Stimulated activated naive CD8-positive, alpha-beta T cell treated with anti-CD3 and anti-CD28 coated beads, Interleukin-15, Interleukin-2, amounts not matched to agents 100 U/mL and 50 U/mL, for 24 hours (primary cell): ENCODE measurements at places on chromosomes 6 and 20.
A peak's percentile ranks its signal among the peaks of the same experiment; 100 is the strongest.

DNA sequence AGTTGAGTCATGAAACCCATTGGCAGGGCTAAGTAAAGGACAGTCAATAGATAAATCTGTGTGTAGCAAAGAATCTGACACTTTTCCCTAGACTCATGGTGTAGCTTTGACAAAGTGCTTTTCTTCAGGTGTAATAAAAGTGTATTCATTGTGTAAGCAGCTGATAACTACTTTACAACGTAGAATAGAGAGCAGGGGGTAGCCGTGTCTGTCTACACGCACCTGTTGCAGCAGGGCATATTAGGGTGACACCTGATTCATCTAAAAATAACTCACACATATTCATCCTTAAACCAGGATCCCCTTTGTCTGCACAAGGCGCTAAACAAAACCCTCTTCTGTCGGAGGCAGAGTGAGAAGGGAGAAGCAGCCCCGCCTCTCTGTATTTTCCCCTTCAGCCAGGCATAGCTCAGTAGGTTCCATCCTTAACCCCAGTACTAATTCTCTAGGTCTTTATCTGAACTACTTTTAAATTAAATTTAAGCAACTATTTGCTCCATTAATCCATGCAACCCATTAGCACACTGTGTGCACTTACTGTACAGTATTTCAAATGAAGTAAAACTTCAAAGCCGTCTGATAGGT is 306.7 kb upstream of the SASH1 start:
- DNase-seq: no peak

- DNase-seq: no peak
Measured at GRCh38 chr6:11702089-11702488, 76.5 kb downstream of the ADTRP start.

- no peak for DNase-seq
Measured at GRCh38 chr20:54194724-54195438, 13.0 kb upstream of the PFDN4 start.

DNA sequence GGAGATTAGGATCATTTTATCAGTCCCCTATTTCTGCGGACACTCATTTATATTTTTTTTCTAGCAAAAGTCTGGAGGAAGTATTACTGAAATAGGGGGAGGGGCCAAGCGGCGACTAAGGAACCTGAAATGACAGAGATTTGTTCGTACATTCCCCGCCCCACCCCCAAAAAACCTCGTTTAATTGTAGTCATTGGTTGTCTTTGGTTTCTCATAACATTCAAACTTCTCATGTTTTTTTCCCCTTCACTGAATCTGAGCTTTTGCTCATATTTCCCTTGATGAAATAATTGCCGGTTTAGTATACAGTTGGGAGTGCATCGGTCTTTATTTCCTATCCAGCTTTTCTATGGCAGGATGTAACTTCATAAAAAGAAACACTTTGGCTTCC is 768 bp upstream of the FYN start:
- peak; percentile 76 for DNase-seq
